ENCODE measurements at places on chromosomes 1 and 21.

DNA sequence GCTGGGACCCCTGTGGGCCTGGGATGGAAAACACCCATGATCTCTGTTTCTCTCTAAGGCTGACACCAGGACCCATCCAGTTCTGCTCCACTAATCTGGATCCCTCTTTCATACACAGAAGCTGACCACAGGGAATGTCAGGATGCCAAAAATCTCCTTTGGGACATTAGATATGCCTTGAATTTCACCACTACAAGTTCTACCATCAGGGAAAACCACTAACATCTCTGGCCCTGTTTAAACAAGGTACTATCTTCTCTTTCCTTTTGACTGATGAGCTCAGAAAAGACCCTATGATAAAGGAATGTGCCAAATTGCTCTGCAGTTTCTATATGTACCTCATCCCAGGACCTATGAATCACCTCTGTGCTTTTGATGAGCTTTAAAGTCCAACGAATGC lies 10.2 kb upstream of the PLXNA2 start:
- DNase-seq, result no peak

DNA sequence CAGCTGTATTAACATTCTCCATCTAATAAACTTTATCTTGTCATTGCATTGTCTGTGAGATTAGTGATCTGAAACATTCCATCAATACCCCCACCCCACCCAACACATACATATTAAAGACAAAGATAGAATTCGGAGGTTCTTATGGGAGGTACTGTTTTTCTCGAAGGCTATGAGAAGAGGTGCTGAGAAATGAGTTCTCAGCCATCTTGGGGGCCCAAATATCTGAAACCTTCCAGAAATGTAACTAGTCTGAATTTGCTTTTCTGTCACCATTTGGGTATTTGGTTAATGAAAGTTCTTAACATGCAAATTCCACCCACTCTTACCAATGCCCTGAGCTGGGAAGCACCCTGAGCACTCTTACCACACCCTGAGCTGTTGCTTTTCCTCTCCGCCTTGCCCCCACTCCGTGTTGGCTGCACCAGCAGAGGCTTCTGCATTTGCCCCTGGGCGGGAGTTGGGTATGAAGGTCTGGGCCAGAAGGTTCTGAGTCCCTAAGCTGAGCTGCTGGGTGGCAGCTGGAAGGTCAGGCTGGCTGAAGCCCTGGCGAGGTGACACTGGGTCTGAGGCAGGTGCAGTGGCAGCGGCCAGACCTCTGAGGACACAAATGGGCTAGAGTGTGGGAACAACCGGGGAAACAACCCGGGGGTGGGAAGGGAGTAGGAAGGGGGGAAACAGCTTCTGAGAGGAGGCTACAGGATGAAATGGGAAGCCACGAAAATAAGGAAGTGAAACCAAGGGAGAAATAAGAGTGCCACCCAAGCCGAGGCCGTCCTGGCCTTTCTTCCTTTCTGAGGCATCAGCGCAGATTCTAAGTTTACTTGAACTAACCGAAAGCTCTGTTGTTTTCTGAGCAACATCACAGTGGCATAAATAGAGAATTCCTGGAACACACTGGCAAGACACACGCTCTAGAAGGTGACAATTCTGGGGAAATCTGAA lies 26.3 kb upstream of the IER5 start:
- DNase-seq, result no peak

DNA sequence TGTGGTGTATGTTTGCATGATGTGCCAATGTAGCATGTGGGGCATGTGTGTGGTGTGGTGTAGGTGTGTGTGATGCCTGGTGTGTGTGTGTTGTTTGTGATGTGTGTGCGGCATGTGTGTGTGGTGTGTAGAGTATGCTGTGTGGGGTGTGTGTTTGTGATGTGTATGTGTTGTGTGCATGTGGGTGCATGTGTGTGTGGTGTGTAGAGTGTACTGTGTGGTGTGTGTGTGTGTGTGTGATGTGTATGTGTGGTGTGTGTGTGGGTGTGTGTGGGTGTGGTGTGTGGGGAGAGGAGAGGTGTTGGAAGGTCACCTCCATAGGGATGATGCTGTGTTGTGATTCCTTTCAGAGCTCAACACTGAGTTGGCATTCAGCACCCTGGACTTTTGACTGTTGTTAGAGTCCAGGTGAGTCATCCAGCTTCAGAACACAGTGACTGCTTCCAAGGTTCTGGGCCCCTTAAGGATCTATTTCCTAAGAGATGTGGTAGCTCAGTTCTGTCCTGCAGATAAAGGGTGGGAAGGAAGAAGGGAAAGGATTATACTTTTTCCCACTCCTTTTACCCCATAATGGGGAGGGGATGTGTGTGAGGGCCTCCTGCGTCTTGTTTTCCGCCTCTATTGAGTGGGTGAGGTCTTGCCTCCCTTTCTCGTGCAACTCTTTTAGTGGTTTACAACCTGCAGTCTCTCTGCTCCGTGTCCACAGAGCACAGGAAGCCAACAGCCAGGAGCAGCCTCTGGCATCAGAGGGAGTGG lies 47.6 kb downstream of the RHOU start:
- no peak for DNase-seq

DNA sequence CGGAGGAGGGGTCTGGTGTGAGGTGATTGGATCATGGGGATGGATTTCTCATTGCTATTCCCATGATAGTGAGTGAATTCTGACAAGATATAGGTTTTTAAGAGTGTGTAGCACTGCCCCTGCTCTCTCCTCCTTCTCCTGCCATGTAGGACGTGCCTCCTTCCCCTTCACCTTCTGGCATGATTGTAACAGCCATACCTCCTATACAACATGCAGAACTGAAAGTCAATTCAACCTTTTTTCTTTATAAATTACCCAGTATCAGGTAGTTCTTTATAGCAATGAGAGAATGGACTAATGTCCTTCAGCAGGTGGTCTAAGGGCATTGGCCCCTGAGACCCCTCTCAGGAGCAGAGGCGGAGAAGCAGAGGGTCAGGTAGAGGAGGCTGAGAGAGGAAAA lies 168.7 kb upstream of the ETV3 start:
- DNase-seq, result no peak

DNA sequence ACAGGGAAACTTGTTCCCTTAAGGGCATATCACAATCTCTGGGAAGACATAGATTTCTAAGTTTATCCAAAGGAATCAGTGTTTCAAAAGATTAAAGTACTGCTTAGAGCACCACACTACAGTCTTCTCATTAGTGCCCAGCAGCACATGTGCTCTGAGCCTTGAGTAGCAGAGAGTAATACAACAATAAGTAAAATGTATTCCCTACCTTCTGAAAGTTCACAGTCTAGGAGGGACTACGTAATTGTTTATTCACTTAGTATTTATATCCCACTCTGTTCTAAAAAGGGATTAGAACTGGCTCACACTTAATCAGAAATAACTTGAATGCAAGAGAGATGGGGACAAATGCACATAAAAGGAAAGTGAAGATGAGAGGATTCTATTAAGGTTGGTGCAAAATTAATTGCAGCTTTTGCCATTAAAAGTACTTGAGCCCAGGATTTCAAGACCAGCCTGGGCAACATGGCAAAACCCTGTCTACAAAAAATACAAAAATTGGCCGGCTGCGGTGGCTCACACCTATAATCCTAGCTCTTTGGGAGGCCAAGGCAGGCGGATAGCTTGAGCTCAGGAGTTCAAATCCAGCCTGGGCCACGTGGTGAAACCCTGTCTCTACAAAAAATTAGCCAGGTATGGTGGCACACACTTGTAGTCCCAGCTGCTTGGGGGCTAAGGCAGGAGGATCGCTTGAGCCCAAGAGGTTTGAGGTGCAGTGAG lies 9.0 kb downstream of the SYNC start:
- DNase-seq, result no peak

DNA sequence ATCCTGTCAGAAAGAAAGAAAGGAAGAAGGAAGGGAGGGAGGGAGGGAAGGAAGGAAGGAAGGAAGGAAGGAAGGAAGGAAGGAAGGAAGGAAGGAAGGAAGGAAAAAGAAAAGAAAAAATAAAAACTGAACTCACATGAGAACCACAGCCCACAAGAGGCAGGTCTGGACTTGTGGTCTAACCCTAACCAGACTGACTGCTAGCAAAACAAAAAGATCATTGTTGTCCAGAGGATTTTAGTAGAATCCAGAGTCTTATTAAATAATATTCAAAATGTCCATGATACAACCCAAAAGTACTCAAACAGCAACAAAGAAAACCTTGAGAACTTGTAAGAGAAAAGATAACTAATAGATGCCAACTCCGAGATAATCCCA lies 4.7 kb upstream of the ITGB2 start:
- peak; percentile 75 for DNase-seq

DNA sequence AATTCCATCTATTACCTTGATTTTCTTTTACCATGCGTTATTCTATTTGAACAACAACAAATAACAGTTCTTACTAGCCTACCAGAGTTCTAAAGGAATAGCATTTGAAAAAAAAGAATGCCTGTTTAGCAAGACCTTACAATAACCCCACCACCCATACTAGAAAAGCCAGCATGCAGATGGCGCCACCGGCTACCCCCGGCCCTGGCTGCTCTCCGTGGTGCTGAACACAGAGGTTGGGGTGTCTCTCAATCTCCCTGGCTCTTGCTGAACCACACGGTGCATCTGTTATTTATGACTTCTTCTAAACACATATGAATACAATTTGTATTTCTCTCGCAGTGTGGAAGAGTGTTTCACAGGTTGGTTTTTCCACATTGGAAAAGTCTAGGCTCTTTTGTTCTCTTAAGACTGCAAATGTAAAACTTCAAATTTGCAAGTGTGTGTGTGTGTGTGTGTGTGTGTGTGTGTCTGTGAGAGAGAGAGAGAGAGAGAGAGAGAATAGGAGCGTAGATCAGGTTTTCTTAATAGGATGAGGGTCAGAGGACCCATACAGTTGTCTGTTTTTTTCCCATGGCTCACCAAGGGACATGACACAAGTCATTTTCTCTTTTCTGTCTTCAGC lies 13.6 kb downstream of the GRIK3 start:
- DNase-seq, result no peak

DNA sequence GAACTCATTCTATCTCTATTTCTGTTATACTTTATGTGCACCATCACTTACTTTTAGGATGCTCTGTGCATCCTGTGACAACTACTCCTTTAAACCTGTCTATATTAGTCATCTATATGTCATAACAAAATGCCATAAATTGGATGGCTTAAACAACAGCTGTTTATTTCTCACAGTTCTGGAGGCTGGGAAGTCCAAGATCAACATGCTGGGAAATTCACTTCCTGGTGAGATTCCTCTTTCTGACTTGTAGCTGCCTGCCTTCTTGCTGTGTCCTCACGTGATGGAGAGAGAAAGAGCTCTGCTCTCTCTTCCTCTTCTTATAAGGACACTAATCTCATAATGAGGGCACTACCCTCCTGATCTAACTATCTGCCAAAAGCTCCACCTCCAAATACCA lies 62.3 kb upstream of the RCOR3 start:
- DNase-seq, result peak; percentile 89

DNA sequence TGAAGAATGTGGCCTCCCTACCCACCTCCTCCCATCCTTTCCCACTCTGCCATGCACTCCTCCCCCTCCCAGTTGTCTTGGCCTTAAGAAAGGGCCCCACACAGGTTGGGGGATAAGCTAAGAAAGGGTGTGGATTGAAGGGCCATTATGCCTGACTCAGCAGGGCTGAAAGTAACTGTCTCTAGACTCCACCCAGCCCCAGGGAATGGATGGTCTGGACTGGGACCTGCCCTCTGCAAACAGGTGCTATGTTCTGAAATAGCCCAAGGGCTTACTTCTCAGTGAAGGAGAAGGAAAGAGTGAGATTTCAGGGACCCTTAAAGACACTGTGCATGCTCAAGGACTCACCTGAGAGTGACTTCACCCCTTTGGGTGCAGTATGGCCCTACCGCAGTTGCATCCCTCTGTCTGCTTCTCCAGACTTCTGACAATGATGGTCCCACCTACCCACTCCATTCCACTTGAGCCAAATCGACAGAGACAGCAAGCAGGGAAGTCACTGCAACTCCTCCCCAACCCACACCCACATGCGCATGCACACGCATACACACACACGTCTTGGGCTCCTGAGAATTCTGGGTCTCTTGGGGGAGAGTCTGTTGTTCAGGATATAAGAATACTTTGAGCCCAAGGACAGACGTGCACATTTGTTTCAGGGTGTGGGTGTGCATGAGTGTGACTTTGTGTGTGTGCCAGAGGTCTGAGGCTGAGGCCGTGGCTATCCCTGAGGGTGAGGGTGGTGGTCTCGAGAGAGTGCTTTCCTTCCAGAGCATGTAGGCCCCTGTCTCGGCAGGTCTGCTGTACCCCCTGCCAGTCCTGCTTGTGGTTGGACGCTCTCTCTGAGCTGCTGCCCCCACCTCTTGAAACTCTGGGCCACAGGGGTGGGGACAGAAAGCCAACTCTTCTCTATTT lies 231.9 kb downstream of the PTPRU start:
- DNase-seq, result no peak

GRCh38 chr1:16208270-16208987 lies 4.0 kb downstream of the ARHGEF19 start:
- peak; percentile 35 for DNase-seq

- DNase-seq, result no peak
Measured at GRCh38 chr1:31881688-31882000, 56.5 kb downstream of the PTP4A2 start.

DNA sequence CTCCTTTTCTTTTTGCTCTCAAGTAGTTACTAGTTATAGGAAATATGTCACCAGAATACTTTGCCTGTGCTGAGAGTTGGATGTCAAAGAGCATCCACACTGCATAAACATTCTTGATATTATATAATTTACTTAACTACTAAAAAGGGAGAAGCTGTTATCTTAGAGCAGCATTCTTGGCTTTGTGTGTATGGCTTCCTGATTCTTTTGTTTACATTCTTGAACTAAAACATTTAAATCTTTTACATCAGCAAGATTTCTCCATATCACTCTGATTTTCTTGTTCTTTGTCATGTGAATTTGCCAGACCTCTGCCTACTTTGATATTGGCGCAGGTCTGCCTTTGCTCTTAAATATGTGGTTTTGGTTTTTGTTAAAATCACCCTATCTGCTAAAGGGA lies 48.8 kb downstream of the SUCO start:
- no peak for DNase-seq

DNA sequence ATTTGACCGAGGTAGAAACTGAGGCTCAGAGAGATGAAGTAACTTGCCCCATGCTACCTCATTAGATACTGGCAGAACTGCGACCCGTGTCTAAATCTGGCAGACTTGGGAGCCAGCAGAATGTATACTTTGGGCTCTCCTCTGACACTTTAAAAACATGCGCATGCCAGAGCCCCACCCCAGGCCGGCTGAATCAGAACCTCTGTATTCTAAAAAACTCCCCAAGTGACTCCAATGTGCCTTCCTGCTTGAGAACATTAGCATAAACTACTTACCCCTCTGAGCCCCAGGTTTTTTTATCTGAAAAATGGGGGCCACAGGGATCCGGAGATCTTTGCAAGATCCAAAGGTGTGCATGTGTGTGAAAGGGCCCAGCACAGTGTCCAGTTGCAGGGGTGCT lies 344.7 kb upstream of the USP24 start:
- no peak for DNase-seq

All from foreskin keratinocyte (primary cell).